ENCODE measurements at places on chromosomes 16 and 17.

- DNase-seq, result no peak
Observed at GRCh38 chr16:3640632-3641501, 13.6 kb upstream of the DNASE1 start.

GRCh38 chr16:23504453-23505179 lies 5.7 kb downstream of the GGA2 start:
- no peak for DNase-seq

DNA sequence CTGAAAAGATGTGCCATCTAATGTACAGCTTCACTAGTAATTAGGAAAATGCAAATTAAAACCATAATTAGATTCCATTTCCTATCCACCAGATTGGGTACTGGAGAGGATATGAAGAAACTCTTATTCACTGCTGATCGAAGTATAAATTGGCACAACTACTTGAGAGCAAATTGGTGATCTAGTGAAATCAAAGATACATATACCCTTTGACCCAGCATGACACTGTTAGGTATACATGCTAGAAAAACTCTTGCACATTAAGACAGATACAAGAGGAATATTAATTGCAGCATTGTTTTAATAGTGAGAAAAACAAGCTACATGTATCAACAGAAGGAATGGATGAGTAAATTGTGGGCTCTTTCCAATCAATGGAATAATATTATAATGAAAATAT lies 48.8 kb downstream of the BRIP1 start:
- DNase-seq, result no peak

DNA sequence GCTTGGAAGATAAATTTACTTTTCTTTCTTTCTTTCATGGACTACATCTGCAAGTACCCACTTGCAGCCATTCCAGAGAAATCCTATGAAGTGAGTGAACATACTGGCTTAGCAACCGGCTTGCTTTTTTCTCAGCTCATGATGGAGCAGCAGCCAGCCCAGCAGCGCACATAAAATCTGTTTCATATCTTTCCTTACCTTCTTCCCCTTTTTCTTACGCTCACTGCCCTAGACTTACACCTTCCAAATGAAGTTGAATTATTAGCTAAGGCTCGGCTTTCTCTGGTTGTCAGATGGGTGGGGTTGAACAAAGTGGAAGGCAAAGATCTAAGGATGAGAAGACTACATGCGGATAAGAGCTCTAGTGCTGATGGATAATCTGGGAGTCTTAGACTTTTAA lies 13.9 kb upstream of the ABCA8 start:
- DNase-seq, result no peak

DNA sequence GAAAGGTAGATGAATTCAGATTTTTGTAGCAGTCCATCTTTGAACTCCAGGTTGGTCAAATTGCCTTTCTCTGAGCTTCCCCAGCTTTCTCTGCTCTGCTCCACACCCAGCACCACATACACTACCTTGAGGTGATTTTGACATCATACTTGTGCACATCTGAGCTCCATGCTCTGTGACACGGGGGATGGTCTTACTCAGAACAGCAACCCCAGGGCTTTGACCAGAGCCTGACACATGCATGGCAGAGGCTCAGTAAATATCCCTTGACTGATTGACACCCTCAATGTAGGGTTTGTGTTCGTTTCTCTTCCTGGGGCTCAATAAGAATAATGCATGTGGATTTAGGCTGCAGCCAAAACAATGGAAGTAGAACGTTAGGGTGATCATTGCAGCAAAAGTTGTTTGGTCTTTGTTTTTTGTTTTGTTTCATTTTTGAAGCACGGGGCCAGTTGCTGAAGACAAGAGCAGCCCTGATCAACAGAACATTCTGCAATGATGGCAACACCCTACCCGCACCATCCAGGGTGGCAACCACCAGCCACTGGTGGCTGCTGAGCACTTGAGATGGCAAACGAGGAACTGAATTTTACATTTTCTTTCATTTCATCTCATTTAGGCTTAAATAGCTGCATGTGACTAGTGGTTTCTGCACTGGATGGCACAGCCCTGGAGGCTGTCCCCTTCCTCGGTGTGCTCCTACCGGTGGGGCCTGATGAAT lies 224.8 kb upstream of the TNRC6C start:
- DNase-seq, result no peak

DNA sequence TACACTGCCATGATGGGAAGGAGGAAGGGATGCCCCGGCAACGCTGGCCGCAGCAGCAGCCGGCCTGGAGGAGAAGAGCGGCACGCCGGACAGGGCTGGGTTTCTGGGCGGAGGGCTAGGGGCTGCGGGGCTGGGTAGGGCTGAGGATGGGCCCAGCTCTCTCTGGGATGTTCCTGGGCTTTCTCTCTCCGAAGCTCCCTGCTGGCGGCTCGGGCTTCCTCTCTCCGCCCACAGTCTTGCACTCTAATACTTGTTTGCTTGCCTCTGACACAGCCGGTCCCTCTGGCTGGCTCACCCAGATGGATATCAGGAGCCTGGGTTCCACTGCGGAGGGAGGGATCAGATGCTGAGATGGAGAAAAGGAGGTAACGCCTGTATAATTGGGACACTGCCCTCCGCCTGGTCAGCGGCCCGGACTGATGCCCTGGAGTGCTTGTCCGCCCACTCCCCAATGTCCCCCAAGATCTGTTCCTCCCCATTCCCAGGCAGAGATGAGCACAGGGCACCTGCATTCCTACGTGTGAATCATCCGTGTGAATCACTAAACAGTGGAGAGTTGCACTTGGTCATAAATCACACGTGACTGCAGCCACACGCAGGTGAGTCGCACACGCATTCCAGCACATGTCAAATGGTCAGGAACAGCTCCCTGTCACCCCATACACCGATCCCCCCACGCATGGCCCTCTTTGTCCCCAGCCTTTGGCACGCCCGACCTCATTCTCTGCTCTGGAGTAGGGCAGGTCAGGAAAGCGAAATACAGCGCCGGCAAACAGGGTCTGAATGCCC lies at the start of gene ALOXE3:
Gene ALOXE3, minus strand, starts transcription at position 535 of the 789 bp plus-strand sequence. Its CDS starts 524 bp downstream, at position 11.
- peak; percentile 63 for DNase-seq

DNA sequence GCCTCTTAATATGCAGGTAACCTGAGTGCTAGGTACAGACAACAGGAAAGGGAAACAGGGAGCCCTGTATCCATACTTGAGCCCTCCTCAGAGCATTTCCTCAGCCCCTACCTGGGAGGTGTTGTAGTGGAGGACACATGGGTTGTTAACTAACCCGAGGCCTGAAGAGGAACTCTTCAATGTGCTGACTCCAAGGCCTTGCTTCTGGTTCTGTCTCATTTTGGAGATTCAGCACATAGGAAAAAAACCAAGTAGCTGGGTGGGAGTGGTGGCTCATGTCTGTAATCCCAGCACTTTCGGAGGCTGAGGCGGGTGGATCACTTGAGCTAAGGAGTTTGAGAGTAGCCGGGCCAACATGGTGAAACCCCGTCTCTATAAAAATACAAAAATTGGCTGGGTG lies 24.8 kb downstream of the SNX11 start:
- DNase-seq, result no peak

- DNase-seq, result no peak
Observed at GRCh38 chr17:47120521-47121095, 68.5 kb downstream of the CDC27 start.

GRCh38 chr16:8628981-8629725 lies 7.7 kb downstream of the METTL22 start:
- no peak for DNase-seq

DNA sequence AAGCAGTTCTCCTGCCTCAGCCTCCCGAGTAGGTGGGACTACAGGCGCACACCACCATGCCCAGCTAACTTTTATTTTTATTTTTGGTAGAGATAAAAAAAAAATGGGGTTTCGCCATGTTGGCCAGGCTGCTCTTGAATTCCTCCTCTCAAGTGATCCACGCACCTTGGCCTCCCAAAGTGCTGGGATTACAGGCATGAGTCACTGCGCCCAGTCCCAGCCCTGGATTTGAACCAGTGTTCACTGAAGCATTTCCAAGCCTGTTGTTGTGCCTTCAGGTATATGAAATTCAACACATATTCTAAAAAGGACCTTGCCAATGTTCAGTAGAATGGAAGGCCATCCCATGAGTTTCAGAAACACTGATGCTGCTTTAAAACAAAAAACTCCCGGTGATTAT lies 165.3 kb downstream of the SLC39A11 start:
- no peak for DNase-seq

DNA sequence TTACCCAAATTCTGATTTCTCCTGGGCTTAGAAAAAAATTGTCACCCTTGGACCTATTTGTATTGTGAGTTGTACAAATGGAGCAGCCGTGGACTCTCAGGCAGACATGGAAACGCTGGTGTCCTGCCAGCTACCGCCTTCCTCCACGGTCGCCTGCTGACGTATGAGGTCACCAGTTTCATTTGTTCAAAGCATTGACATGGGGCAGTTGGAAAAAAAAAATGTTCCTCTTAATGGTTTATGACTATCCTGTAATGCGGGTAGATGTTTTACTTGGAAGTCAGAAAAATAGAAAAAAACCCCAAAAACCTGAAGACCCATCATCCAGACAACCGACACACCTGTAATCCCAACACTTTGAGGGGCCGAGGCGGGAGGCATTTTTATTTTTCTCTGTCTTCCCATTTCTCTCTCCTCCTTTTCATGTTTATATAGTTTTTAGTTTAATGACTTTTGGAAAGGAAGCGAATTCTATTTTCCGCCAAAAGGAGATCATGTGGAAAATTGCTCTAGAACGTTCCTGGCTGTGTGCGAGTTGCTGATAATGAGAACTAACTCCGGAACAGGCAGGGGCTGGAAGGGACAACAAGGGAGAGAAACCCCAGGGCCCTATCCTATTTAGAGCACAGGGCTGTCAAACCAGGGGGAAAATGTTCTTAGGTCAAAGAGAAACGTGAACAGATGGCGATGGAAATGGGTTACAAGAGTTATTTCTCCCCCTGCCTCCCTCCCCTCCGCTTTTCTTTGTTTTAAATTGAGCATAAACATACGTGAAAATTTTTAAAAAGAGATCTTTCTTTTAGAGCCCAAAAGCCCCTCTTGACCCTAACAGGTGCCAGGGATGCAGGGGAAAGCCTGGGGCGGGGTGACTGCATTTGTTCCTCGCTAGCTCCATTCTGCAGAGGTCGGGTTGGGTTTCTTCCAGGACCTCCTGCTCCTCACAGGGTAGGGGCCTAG lies 13.7 kb downstream of the DNAH17 start:
- DNase-seq, result no peak

DNA sequence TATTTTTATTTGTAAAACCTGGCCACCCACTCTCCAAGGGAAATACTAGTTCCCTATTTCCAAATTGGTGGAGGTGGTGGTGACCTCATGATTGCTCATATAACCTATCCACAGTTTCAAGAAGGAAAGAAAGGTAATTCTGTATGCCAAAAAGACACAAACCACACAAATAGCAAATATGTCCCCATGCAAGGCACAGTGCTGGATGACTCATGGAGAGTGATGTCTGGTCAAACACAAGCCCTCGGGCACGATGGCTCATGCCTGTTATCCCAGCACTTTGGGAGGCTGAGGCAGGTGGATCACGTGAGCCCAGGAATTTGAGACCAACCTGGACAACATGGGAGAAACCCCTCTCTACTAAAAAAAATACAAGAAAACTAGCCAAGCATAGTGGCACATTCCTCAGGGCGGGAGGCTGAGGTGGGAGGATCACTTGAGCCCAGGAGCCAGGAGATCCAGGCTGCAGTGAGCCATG lies 64.2 kb downstream of the GNA13 start:
- DNase-seq, result no peak

- DNase-seq, result no peak
Observed at GRCh38 chr16:21647562-21648164, 4.7 kb downstream of the IGSF6 start.

GRCh38 chr17:20961586-20961985 lies 81.2 kb downstream of the USP22 start:
- no peak for DNase-seq

DNA sequence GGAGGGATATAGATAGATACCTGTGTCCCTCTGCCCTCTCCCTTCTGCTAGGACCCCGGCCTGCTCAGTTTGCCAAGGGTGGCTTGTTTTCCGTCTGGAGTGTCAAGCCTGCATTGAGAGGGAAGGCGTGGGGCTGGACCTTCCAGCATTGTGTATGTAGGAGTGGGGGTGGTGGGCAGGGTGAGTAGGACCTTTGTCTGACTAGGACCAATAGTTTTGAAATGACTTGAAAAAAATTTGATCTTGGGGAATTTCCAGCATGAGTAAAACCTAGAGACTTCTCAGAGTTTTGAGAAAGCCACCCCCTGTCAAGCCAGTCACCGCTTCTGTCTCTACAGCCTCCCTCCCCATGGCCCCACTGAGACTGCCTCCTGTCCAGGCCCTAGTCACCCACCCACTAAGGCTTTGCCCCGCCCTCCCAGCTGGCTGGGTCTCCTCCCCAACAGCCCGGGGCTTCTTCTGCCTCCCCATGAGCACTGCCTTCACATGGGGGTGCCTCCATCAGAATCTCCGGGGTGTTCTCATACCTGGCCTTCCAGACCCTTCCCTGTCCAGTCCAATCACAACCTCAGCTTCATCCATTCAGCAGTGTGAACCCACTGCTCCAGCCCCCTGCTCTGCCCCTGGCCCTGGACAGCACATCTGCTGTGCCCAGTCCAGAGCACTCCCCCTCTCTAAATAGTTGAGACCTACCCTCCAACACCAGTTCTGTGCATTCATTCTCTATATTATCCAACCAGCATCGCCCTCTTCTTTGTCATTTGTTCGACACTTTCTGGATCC lies 207.0 kb downstream of the MSI2 start:
- DNase-seq, result no peak

DNA sequence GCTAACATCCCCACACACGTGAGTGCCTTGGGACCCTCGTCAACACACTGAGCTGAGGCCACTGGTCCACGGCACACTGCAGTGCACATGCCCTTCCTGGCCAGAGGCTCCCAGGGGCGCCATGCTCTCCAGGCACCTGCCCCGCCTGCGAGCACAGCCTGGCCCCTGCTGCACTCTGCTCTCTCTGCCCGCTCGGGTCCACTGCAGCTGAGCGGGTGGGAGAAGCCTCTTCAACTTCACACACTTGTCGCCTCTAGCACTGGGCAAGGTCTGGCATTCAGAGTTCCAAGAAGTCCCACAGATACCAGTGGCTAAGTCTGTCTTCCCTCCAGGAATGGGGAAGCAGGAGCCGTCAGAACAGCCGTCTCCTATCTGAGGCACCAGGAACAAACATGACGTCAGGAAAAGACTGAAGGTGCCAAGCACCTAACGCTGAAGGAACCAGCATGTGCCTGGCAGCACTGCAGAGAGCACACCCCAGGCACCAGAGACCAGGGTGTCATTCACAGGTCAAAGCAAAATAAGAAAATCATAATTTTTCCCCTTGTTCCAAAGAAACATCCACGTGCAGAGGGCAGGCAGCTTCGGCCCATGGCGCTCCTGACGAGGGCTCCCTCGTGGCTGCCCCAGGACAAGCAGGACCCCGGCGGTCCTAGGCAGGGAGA lies 82.9 kb downstream of the ZNF778 start:
- no peak for DNase-seq
